G401 (cell line): ENCODE measurements at places on chromosomes 2 and 18. TPM values are rescaled to one million over a fixed set of nuclear protein-coding genes. Genes with fewer than 3 reads are reported as not detected.

DNA sequence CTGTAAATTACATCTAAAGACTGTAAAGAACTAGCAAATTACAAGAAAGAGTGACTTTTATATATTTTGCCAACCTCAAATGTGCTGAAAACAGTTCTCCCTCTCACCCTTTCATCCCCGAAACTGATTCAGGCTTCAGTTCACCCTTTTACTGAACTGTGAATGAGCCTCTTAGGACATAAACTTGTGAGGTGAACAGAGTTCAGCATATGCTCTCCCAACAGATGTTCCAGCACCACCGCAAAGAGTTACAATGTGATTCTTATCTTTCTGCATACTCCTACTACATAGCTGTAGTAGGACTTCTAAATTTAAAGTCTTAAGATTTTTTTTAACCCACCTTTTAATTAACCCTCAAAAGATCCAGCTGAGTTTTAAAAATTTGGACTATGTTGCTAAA is 1.2 kb upstream of the ZCCHC2 start:
- no peak for DNase-seq

DNA sequence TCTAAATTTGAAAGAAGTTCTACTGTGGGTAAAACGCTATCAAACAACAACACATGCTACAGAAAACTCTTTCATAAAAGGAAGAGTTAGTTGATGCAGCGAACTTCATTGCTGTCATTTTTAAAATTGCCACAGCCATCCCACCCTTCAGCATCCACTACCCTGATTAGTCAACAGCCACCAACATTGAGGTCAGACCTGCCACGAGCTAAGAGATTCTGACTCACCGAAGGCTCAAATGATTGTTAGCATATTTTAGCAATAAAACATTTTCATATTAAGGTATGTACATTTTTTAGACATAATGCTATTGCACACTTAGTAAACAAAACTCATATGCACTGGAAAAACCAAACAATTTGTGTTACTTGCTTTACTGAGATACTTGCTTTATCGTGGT is 347.1 kb downstream of the CLIP4 start:
- DNase-seq: no peak

DNA sequence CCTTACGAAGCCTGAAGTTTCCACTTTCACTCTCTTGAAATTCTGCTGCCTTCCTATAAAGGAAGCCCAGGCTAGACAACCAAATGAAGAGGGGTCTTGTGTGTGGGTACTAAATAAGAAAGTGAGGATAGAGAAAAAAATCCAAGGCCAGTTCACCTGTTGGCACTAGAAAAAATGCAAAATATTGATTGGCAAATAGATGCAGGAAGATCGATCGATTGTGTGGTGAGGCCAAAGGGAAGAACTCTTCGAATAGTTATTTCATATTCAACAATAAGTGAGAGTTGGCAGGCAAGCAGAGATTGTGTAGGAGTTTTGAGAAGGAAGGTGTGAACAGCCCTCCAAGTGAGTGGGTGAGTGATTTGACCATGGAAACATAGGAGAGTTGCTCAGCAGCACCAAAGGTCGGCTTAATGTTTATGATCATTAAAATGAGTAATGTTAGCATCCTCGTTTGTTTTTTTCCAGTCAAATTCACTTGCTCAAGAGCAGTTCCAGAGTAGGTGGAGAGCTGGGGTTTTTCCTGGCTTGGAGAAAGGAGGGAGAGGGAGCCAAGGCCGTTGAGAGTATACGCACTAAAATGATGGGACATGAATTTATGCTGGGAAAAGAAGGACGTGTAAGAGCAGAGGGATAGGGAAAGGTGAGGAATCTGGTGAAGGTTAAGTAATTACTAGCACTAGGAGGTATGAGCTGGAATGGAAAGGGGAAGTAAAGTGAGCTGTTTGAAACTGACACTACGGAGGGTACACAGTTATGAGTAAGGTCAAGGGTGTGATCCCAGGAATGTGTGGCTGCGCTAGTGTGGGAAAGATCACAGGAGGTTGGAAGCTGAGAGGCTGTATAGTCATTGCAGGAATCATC is 1.1 kb upstream of the NAPG start:
- DNase-seq: no peak

GRCh38 chr18:41353777-41354528 is 601.1 kb upstream of the PIK3C3 start:
- DNase-seq: no peak

DNA sequence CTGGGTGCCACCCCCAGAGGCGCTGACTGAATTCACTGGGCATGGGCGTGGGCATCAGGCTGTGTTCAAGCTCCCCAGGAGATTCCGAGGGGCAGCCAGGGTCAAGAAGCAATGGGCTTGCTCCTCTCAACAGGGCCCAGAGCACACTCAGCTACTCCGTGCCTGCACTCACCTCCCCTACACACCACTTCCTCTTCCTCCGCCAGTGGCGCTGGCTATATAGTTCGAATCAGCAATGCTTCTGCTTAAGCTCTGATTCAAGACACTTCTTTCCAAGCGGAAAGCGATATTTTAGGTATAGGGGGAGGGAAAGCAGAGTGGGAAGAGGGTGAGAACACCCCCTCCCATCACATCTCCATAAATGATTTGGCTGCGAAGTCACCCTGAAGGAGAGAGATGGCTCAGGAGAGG is 42.1 kb downstream of the CRACDL start:
- DNase-seq: no peak

DNA sequence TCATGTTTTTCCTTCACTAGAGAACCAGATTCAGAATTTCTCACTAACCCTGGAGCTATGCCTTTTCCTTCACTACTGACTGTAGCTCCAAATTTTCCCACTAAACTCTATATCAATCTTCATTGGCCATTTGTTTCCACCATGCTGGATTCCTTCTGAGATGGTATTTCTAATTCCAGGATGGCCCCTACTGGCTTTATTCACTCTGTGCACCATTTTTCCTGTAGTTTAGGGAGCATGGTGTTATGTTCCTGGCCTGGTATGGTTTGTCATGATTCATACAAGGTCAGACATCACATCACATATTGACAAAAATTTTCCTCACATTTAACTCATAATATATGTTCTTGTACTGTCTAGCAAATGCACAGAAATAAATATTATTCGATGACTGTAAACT is 229.2 kb upstream of the TFPI start:
- no peak for DNase-seq

DNA sequence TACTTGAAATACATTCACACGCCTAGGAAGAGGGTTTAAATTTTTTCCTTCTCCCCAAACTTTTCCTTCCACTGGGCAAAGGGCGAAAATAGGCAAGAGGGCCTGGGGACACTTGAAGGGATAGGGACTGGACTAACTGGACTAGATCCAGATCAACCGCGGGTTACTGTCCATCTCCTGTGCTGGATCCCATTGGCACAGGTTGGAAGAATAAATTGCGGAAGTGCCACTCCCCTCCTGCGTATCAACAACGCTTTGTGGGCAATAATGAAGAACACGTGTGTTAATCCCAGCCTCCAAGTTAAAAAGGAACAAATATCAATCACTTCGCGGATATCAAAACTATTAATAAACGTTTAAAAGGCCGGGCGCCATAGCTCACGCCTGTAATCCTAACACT is 1.7 kb upstream of the FZD5 start:
- no peak for DNase-seq

GRCh38 chr2:128303911-128304310 is 14.8 kb downstream of the HS6ST1 start:
- DNase-seq: no peak

- no peak for DNase-seq
These were observed 24.5 kb downstream of the GALNT14 start for GRCh38 chr2:31113765-31114164.

GRCh38 chr18:51862051-51862715 is 477.8 kb upstream of the DCC start:
- no peak for DNase-seq

DNA sequence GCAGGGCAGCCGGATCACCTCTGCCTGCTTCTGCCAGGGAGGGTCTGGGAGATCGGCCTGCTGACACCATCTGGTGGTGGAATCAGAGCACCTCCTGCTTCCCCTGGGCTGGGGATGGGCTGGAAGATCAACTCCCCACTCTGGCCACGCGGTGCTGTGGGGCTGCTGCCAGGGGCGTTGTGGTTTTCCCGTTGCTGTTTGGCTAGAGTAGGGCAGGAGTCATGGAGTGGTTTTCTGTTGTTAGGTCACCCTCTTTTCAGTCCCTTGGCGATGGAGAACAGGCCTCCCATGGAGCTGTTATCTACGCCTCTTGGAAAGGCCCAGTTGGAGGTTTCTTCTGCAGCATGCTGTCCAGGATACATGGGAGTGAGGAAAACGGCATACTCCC is 15.2 kb downstream of the BCL2L11 start:
- no peak for DNase-seq

GRCh38 chr2:47129191-47129706 is 25.9 kb downstream of the STPG4 start:
- no peak for DNase-seq

KRTCAP3 gene
- total RNA-seq: not detected in 2 replicates

RAB17 gene
- total RNA-seq: not detected in 2 replicates

DNA sequence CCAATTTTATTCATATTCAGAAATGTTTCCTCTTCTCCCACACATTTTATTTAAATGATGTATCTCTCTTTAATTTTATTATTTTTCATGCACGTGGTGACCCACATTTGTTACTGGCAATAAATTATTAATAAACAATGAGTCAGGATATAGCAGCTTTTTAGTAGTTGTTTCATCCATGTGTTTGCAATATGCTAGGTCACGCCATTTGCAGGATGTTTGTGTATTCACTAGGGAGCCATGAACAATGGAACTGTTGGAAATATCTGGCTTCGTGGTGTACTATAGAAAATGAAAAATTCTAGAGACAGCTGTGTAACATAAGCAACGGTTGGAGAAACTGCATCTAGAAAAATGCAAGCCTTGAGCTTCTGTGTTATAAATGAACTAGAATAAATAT is 176.0 kb upstream of the COL3A1 start:
- no peak for DNase-seq

- no peak for DNase-seq
These were observed 34.3 kb upstream of the SNORC start for GRCh38 chr2:232835687-232836208.

DNA sequence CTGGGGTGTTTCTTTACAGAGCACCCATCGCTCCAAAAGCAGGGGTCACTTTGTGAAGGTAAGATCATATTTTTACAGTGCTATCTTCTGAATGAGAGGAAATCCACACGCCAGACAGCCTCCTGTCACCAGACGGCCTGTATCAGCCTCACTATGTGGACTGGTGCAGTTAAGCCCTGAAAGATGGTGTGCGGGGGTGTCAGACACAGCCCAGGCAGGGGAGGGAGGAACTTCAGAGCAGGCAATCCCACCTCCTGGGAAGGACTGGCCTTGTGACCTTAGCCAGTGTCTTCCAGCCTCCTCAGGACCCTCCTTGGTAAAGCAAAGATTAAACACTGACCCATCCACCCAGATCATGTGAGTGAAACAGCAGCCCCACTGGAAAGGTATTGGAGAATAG is 249.4 kb upstream of the CTAGE1 start:
- no peak for DNase-seq

GLB1L gene
- total RNA-seq: 6.4 and 6.5 TPM in 2 replicates

DNA sequence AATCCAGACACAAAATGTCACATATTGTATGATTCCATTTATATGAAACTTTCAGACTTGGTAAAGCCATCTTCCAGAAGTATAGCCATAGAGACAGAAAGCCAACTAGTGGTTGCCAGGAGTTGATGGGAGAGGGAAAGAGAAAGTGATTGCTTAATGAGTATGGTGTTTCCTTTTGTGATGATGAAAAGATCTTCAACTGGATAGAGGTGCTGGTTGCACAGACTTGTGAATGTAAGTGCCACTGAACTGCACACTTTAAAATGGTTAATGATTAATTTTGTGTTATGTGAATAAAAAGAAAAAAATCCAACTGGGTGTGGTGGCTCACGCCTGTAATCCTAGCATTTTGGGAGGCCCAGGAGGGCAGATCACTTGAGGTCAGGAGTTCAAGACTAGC is 135.3 kb upstream of the SLC1A4 start:
- no peak for DNase-seq

DNA sequence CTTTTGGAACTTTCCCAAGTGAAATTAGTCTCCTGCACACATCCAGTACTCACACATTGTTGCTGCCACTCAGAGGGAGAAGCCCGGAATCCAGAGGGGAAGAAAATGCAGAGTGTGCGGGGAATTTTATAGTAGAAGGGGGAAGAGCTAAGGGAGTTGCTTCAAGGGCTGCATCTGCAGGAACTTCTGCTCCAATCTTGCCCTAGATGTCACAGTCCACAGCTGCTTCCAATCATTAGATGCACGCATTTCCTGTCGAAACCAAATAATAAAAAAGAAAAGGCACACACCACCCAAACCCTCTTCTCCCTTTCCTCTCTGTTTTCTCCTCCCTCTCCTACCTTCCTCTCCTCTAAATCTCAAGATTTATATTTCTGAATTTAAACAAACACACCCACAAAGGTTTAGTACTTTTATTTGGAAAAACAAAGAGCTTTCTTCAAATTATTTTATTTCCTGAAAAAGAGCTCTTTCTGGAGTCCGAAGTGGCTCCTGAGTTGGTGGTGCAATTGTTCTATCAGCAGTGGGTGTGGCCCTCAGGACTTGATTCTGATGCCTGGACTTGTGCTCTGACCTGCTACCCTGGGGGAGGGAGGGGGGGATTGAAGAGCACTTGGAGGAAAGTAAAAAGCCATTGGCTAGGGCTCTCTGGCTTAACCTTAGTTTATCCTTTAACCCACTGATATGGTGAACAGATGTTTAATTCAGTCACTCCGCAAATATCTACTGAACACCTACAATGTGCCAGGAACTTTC is 72.0 kb downstream of the KCNE4 start:
- no peak for DNase-seq

- no peak for DNase-seq
These were observed 162.6 kb downstream of the QPCT start for GRCh38 chr2:37507051-37507410.

GRCh38 chr18:22034276-22034675 is 135.1 kb upstream of the GATA6 start:
- no peak for DNase-seq

DNA sequence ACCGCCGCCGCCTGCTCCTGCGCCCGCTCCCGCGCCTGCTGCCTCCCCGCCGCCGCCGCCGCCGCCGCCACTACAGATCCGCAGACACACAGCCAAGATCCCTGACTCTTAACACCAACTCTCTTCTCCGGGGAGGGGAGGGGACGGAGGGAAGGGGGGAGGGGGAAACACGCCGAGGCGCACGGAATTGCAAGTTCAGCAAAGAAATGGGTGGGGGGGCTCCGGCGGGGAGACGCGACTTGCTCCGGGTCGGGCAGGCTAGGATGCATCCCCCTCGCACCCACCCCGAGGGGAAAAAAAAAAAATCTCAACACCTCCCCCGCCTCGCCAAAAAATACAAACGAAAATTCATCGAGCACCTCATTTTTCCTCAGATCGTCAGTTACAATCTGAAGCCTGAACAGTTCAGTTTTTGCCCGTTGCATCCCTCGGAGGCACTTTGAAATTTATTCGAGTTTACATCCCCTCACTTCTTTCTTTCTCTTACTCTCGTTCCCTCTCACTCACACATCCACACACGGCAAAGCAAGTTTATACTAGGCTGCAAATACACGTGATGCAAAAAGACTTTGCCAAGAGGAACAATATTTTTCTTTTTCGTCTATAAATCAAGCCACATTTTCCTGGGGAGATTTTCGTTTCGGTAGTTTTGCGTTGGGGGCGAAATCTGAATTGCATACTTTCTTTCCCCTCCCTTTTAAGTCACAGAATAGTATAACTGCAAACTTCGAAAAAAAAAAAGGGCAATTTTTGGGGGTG is at the start of gene TCF4:
Gene TCF4, minus strand, starts transcription at position 82 of the 759 bp plus-strand sequence. CDS start 1,076 bp downstream, outside the sequence.
- peak; percentile 71 for DNase-seq

AGPS gene
- 115 and 139 TPM in 2 replicates for total RNA-seq

ANKRD53 gene
- total RNA-seq: 0.54 TPM in 1 of 2 replicates, not detected in the other

GRCh38 chr2:24899361-24899910 is 20.6 kb downstream of the ADCY3 start:
- no peak for DNase-seq

PRKAG3 gene
- total RNA-seq: not detected in 2 replicates

CPLX4 gene
- not detected in 2 replicates for total RNA-seq

COL3A1 gene
- total RNA-seq: 347 and 349 TPM in 2 replicates
